ENCODE measurements at places on chromosomes 12 and 14.

- no peak for DNase-seq
Measured at GRCh38 chr12:2735432-2735831, 59.3 kb upstream of the FKBP4 start.

- DNase-seq, result no peak
Measured at GRCh38 chr14:92515546-92516343, 2.2 kb downstream of the RIN3 start.

GRCh38 chr14:39991041-39991440 is 558.8 kb upstream of the FBXO33 start:
- no peak for DNase-seq

DNA sequence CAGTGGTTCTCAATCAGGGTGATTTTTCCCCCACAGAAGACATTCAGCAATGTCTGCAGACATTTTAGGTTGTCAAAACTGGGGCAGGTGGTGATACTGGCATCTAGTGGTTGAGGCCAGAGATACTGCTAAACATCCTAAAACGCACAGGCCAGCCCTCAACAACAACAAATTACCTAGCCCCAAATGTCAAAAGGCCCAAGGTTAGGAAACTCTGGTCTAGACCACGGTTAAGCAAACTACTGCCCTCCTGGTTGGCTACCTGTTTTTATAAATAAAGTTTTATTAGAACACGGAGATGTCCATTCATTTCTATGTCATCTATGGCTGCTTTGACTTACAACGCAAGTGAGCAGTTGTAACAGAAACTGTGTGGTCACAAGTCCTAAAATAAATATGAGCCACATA is 186.7 kb downstream of the EFCAB11 start:
- DNase-seq, result peak; percentile 42

DNA sequence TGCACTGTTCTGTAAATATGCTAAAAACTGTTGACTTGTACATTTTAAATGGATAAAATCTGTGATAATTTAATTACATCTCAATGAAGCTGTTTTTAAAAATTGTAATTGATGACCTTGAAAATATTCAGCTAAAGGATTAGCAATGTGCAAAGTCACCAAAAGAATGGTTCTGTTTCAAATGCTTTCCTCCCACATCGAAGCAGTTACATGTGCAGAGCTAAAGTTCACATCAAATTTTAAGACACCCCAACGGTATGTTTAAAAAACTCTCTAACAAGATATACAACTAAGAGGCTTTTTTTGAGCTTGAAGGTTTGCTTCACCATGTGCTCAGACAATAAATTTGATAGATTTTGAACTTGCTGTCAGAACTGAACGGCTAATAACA is 114.6 kb upstream of the KRAS start:
- DNase-seq, result no peak

DNA sequence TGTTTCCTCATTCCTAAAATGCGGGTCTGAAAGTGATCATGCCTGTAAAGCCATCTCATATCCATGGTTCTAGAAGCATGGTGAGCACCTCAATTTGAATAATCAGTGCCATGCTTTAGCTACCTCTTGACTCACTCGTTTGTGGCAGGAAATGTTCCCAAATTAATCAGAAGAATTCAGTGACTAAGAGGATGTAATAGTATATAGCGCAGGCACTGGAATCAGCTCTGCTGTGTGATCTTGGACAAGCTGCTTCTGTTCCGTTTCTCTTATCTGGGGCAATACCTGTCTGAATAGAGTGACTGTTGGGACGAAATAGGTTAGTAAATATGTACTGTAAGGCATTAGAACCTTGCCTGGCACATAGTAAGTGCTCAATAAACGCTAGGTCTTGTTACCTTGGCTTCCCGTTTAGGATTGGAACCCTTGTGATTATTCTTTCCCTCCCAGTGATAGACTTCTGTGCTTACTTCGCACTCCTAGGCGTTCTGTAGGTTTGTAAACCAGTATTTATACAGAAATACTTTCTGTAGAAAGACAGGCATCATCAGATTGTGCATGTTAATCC is 820 bp upstream of the SMAGP start:
- peak; percentile 87 for DNase-seq

GRCh38 chr14:33432407-33433023 is 493.8 kb downstream of the NPAS3 start:
- peak; percentile 20 for DNase-seq

Data from LHCN-M2 (cell line).